ENCODE measurements at places on chromosomes 3 and 15.

- no peak for DNase-seq
Measured at GRCh38 chr3:167754049-167754448, 18.5 kb downstream of the SERPINI1 start.

GRCh38 chr3:81545572-81545971 is 215.9 kb downstream of the GBE1 start:
- peak; percentile 40 for DNase-seq

DNA sequence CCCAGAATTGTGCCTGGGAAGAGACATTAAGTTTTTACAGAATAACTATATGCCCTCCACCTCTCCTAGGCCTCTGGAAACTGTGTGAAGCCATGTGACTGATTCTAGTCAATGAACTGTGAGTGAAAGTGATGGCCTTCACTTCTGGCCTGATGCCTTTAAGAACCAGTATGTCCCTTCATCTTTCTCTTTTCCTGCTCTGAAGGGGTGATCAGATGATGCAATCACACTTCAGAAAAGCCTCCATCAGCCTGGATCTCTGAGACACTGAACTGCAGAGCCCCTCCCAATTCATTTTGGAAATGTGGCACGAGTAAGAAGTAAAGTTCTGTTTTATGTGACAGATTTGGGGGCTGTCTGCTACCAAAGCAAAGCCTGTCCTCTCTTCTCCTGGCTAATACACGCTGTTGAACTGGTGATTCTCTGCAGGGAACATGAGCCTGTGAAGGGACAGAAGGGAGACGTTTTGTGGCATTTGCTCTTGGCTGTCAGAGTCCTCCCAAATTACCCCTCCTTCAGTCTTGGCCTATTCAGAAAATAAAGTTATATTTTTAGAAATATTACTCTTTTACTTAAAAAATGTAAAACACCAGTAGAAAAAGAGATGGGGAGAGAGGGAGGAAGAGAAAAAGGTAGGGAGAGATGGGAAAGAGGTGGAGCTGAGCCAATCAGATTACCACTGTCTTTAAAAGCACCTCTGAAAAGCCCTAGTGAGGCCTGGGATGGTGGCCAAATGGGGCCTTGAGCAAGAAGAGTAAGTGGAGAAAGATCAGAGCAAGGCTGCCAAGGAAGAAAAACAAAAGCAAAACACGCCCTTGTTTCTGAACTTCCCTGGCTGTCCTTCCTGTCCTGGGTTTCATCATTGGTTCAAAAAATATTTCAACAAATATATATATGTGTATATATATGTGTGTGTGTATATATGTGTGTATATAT is 40.9 kb upstream of the RYK start:
- DNase-seq, result peak; percentile 46

DNA sequence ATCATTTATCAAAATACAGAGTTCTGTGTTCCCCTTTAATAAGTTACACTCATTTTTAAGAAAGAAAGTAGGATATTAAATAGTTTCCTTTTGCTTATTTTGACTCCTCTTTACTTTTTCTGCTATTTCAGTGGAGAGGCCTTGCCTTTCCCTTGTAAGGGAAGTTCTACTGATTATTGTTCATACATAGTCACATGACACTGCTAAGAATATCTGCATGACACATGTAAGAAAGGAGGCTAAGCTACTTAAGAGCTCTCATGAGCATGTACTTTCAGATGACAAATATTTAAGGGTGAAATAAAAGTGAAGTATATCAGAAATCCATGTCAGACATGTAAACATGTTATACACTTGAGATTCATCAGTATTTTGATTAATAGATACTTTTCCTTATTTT is 39.0 kb downstream of the MYRIP start:
- no peak for DNase-seq

- no peak for DNase-seq
Measured at GRCh38 chr3:131007256-131007655, 19.4 kb downstream of the ASTE1 start.

- DNase-seq, result no peak
Measured at GRCh38 chr3:146501752-146502151, 32.4 kb upstream of the PLSCR2 start.

GRCh38 chr3:65762235-65762580 is 276.5 kb downstream of the MAGI1 start:
- DNase-seq, result no peak

- no peak for DNase-seq
Measured at GRCh38 chr3:59317386-59317785, 267.6 kb upstream of the CFAP20DC start.

- DNase-seq, result no peak
Measured at GRCh38 chr15:66306381-66306780, 13.0 kb downstream of the DIS3L start.

DNA sequence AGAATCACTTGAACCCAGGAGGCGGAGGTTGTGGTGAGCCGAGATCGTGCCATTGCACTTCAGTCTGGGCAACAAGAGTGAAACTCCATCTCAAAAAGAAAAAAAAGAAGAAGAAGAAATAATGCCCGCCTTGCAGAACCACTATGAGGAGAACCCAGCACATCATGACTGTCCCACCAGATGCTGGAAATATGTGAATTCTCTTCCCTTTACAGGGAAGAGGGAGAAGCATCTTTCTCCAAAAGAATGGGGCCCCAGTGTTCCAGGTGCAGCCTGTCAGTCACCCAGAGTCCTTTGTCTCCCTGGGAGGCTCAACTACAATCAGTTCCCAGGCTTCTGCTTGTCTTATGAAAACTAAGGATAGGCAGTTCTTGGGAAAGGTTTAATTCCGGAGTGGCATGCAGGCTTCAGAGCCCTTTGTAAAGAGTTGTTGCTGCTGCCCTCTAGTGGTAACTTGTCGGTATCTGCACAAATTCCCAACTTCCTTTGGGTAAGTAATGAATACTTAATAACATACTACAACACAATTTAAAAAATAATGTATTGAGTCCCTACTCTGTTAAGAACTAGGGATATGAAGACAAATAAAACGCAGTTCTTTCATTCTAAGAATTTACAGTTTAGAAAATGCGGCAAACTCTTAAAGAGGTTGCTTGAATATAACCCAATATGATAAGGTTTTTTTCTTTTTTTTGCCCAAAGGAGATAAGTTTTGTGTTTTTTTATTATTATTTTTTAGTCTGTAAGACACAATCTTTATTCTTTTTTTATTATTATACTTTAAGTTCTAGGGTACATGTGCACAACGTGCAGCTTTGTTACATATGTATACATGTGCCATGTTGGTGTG is 18.6 kb upstream of the TICRR start:
- peak; percentile 65 for DNase-seq

- no peak for DNase-seq
Measured at GRCh38 chr3:111284503-111285183, 213.0 kb downstream of the NECTIN3 start.
